NCI-H1105 (cell line): ENCODE measurements at places on chromosomes 12 and 14.

GRCh38 chr12:30880061-30880460, 46.5 kb upstream of the TSPAN11 start:
- DNase-seq = peak; percentile 55

DNA sequence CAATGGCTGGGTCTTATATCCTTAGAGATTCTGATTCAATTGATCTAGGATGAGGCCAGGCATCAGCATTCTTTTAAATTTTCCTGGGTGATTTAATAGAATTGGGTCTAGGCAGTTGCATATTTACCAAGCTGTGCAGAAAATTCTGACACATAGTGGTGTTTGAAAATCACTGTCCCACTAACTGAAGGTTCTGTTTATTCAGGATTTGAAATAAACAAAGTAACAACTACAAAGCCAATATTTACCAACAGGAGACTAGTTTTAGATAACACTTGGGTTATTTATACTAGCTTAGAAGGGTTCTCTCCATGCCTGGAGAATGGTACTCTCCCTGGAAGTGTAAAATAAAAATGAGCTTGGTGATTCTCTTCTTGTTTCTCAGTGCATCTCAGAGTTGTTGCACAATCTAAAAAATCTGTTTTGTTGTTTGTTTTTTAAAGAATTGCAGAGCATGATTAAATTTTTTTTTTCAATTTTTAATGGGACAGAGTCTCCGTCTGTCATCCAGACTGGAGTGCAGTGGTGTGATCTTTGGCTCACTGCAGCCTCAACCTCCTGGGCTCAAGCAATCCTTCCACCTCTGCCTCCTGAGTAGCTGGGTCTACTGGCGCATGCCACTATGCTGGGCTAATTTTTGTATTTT, 16.9 kb downstream of the BEST3 start:
- no peak for DNase-seq

DNA sequence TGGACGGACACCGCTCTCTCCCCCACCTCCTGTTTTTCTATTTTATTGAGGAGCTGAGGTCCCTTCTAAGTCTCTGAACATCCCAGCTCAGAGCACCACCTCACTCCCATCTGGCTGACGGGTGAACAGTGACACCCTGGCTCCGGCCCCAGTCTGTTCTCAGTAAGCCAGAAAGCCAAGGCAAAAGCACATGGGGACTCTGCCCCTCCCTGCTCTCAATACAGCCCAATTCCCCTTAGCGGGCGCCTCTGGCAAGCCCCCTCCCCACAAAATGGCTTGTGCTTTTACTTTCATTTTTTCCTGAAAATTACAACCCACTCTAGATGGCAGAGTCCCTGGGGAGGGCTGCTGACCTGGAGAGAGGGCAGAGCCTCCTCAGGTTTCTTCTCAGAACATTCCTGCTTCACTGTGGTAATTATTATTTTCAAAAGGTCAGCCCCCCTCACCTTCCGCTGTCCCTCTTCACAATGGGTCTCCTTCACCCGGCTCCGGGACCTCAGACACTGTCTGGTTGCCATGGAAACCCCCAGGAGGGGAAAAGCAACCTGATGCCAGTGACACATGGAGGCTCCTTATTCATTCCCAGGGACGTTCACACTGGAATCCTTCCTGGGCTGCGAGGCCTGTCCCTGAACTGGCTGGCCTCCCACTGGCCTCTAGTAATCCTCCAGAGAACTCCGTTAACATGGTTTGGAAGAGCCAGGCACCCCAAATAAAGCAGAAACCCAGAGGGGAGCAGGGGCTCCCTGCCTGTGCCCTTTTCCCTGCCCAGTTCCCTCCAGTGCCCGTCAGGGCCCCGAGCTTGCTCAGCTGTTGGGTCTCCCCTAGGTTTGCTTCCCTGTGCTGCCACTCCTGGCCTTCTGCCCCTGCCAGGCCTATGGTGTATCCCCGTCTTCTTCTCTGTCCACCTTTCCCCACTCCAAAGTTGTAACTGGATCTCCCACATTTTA, 15.9 kb downstream of the COL2A1 start:
- DNase-seq = peak; percentile 22

DNA sequence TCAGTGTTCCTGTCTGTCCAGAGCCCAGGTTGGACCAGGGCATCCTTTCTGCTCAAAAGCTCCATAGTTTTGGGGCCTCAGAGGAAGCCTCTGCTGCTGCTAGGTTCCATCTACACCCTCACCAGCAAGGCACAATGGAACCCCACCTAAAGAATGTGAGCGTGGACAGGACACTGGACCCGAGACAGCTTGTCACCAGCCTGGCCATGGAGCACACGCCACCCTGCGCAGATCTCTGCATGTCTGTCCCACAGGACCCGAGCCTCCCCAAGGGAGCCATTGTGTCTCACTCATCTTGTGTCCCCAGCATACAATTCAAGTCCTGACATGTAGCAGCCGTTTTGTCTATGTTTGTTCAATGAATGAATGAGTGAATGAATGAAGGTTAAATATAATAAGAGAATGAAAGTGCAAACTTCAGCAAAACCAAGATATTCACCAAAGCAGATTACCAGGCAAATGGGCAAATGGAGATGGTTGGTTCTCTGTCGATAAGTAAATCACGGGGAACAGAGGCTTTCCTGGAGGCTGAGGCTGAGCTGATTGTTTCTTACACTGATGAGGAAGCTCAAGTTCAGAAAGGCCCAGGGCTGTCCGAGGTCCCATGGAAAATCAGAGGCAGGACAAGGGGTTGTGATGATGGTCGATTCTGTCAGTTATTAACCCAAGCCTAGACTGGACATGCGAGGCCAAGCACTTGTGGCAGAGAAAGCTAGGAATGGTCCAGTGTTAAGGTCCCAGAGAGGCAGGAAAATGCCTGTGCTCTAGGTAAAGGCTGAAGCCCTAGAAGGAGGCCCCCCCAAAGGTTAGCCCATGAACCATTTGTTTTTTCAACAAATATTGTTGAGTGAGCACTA, 27.0 kb downstream of the SERPINA3 start:
- DNase-seq = no peak
